ENCODE measurements at places on chromosomes 3 and 15.
A peak's percentile ranks its signal among the peaks of the same experiment; 100 is the strongest.

- no peak for DNase-seq
Observed at GRCh38 chr3:98325055-98325454, 28.6 kb upstream of the OR5K4 start.

DNA sequence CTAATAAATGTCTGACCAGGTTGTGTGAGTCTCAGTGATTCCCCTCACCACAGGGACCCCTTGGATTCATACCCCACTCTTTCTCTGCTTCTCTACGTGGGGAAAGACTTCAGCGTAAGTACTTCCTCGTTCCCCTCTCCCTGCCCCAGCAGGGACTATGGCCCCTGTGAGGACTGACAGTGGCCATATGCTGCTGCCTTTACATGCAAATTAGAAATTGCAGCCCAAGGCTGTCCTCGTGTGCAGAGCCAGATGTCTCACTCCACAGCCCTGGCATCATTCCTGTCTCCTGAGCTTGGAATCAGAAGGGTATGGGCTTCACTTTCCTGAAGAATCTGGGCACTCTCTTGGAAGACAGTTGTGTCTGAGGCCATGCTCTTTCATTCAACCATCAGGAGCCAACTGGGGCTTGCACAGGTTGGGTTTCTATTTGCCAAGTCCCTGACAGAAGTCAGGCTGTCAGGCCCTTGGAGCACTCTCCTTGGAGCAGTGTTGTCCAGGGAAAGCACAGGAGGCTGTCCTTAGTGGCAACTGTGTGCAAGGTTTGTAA is 30.5 kb upstream of the IQCF2 start:
- DNase-seq, result no peak

DNA sequence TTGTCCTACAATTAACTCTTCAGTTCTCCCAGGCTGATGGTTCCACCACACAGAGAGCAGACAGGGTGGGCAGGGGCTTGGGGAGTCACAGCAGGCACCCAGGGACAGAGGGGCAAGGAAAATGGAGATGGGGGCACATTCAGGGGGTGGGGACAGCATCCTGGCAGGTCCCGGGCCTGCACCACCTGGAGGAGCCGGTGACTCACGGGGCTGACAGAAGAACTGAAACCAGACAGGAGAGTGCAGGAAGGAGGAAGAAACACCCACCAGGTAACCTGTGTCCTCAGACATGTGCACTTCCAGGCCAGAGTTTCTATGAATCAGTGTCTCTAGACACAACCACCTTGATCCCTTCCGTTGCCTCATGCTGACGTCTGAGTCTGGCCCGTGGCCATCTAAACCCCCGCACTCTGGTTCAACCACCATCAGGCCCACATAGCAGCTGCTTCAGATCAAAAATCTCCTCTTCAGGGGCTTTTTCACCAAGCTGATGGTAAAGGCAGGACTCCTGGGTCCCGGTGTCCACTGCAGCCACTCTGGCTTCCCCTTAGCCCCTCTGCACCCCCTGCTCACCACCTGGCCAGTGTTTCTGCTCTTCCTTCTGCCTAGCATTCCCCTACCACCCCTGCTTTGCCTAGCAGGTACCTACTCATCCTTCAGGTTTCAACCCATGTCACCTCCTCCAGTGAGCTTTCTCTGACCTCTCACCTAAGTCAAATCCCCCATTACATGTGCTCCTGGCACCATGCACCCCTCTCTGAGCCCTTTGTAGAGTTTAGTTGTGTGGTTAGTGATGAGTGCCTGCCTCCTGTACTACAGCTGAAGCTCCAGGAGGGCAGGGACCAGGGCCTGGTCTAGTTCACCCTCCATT is 16.5 kb upstream of the CYP11A1 start:
- no peak for DNase-seq

DNA sequence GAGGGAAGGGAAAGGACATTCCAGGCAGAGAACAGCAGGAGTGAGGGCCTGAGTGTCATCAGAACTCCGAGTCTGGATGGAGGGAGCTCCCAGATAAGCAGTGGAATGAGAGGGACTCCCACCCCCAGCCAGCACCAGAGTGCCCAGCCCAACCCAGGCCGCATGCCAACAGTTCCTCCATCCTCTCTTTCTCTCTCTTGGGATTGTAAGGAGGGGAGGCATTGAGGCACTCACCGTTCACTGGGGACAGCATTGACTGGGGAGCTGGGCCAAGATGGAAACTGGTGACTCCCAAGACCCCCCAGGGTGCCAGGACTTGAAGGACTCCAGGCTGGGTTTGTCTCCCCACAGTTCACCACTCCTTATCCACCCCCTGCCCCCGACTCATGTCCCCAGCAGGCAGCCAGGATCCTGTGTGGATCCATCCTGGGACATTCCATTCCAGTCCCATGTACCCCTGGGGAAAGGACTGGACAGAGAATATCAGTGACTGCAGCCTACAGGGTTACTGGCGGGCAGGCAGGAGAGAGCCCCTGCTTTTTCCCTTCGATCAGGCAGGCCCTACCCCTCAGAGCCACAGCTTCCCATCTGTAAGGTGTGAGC is 15.7 kb downstream of the PTH1R start:
- no peak for DNase-seq

DNA sequence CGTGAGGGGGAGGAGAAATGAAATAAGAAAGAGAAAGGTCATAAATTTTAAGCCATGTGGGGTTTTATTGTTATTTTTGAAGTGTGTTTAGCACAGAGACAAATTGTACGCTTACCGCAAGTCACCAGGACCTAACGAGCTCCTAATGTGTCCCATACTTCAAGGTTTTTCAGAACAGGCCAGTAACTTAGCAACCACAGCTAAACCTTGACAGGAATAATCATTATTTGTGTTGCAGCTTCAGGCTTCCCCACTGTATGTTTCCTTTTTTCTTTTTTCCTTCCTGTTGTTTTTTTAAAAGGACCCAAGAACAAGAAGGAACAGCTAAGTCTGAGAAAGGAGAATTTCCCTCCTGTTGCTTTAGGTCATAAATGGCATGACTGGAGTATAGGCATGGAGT is 160.8 kb downstream of the TUSC7 start:
- DNase-seq, result no peak

GRCh38 chr15:99148851-99149276 is 44.0 kb downstream of the SYNM start:
- DNase-seq, result no peak

- DNase-seq, result no peak
Observed at GRCh38 chr3:58464866-58465265, 27.0 kb upstream of the KCTD6 start.

GRCh38 chr3:50125541-50126286 is 29.4 kb upstream of the SEMA3F start:
- no peak for DNase-seq

DNA sequence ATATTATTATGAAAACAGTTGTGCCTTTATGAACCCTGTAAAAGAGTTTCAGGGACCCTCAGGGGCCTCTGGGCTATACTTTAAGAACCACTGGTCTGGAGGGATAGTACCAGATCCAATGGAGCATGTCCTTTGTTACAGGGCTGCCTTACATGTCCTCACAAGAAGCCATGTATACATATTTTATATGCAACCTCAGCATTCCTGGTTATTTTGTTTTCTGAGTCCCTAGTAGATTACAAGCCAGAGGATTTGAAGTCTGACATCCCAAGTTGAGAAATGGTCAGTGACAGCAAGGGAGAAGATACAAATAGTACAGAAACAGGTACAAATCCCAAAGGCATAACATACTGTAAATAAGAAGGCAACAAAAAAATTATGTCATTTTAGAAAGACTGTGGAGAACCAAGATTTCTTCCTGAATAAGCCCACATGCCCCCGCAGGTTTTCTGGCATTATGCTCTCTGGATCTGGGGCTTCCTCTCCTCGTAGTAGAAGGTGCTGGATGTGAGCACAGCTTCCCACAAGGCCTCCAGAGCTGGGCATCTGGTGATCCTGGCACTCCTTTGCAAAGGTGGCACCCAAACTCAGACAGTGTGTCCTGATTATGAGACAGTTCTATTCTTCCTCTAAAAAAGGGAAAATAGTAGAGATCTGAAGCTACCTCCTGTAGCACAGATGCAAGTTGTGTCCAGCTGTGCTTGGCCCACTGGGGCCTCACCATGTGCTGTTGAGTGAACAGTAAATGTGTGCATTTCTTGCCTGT is 114.0 kb downstream of the NR1D2 start:
- no peak for DNase-seq

GRCh38 chr15:55743729-55744655 is 1.0 kb upstream of the PRTG start:
- DNase-seq, result no peak

DNA sequence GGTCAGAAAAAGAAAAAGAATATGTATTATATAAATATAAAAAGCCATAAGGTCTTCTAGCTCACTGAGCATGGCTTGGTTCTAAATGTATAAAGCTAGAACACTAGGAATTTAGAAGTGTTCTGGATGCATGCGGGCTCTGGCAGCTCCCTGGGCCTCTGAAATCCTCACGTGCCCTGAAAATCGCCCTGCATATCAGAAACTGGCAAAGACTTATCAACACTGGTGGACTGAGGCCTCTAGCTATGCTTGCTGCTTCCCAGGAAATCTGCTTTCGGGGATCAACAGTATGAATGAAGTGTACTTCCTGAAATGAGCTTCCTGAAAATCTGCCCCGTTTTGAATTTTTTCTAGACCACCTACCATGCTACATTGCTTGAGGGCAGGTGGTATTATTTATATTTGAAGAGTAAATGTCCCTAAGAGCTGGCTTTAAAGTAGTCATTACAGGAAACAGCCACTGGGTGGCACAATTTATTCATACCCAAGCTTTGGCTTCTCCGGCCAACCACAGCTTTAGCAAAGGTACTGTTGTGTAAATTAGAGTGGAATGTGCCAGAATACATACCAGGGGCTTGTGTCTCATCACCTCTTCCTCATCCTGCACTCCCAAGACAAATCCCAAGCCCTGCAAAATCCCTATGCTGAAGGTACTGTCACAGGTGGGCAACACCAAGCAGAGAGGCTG is 17.7 kb downstream of the CRTAP start:
- DNase-seq, result peak; percentile 69

DNA sequence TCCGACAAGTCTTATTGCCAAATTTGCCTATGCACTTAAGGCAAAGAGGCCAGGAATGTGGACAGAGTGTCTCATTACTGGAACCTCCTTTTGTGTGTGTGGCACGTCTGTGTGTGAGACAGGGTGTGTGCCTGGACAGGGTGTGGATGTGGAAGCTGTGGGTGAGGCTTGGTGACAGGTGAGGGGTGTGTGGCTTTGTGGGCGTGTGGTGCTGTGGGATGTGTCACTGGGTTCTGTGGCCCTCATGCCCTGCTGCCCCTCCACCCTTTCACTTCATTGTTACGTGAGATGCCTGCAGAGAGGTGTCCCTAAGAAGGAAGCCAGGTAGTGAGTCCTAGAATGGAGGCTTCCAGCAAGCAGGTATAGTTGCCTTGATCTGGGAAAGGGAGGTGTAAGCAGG is 244.0 kb upstream of the CHRNA7 start:
- no peak for DNase-seq

DNA sequence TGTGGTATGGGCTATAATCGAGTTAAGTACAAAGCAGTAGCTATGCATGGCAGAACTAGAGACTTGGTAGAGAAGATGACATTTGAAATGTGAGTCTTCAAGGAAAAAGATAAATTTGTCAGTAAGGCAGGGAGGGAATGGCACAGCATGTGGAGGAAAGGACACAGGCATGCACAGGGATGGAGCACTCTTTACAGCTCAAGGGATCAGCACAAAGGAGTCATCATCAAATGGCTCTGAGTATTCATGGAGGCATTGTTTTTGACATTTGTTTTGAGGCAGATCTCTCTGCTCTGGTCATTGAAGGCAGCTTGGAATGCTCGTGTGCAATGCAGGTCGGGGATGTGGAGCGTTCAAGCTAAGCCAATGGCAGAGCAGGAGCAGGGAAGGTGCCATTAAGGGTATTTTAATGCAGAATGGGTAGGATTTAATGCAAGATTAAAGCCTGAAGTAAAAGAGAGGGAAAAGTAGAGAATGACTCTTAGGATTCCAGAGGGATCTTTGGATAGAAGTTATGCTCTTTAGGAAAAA is 213.0 kb downstream of the MYRIP start:
- no peak for DNase-seq

DNA sequence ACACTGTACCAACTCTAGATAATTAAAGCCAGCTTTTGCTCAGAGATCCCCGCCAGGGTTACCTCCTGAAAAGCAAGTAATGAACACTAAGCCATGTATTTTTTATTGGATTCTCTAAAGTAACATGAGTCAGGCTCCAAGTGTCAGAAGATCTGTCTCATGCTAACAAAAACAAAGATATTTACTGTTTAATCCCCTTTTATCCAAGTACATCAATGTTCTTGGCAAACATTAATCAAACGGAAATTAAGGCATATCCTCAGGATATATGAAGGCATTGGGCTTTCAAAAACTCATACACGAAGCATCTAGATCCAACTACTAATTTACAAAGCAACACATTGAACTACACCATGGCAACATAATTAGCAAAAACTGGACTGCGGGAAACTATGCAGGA is 37.2 kb downstream of the MYO5A start:
- no peak for DNase-seq

DNA sequence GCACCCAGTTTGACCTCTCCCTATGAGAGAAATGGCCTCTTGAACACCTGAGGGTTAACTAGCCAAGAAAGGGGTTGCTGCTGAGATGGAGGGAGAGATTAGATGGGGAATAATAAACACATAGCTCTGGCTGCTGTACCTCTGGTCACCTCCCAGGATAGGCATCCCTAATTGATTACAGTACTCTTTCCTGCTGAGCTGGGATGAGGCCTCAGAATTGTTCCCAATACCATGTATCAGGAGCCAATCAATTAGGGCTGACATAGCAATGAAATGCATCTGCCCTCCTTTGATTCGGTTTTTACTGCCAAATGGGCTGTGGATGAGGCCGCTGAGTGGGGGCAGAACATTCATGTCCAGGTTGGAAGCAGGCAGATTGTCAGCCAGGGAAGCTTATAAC is 339.4 kb upstream of the SLCO3A1 start:
- no peak for DNase-seq

All from AG08396 (cell line).